ENCODE measurements at places on chromosomes 1 and 21.

DNA sequence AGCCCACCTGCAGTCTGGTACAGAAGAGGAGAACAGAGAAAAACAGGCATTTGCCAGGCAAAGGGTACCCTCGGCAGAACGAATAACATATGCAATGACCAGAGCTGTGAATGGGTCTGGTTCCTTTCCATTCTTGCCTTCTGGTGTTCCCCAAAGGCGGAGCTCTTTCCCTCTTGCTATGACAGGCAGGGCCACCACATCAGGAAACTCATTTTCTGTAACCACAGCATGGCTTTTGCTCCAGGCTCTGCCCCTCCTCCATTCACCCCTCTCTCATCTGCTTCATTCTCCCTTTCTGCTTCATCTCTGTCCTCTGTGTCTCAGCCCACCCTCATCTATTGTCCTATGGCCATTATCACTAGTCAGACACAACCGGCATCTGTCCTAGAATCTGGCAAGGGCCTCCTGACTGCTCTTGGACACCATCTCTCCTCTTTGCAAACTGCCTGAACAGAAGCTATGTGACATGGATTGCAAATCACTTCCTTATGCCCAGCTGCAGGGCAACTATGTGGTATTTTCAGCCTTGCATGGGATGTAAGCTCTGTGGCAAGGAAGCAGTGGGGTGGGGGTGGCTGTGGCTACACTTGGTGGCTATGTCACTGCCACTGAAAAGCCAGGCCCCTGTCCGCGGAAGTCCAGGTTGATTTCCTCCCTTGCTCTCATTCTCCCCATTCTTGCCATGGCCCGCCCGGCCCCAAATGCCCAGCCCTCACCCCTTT, 78.8 kb upstream of the ABCD3 start:
- H3K36me3 ChIP-seq, result no peaks in the 10 kb centered on the region
- DNase-seq, result no peak
- H3K4me1 ChIP-seq, result peaks cover 8% of the 10 kb centered on the region
- H3K4me3 ChIP-seq, result no peak overlapping the region
- H3K27me3 ChIP-seq, result peaks cover 23% of the 10 kb centered on the region

- H3K36me3 ChIP-seq, result no peaks in the 10 kb centered on the region
- no peak overlapping the region for H3K27ac ChIP-seq
- no peaks in the 10 kb centered on the region for H3K27me3 ChIP-seq
- H3K4me3 ChIP-seq, result no peak overlapping the region
- H3K4me1 ChIP-seq, result no peaks in the 10 kb centered on the region
- no peak for DNase-seq
Observed at GRCh38 chr1:213549982-213550381, 437.8 kb upstream of the PROX1 start.

DNA sequence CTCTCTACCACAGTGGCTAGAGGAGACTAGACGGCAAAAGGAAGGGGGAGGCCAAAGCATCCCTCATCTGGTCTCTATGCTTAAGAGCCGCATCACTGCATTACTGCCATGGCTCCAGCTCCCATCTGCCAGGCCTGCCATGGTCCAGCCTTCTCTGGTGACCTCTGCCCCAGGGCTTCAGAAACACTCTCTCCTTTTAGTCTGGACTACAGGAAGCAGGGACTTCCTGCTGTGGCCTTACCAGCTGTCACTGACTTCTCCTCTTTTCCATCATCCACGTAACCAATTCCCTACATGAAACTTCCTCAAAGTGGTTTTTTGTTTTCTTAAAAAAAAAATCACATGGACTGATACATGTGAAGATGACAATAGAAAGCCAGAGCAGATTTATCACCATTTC, 323.1 kb upstream of the NFIA start:
- DNase-seq, result no peak
- no peak overlapping the region for H3K4me3 ChIP-seq
- no peaks in the 10 kb centered on the region for H3K36me3 ChIP-seq
- peaks cover 7% of the 10 kb centered on the region for H3K4me1 ChIP-seq
- no peak overlapping the region for H3K27ac ChIP-seq

- peaks cover 11% of the 10 kb centered on the region for H3K27me3 ChIP-seq
- no peak overlapping the region for H3K4me3 ChIP-seq
- H3K27ac ChIP-seq, result no peak overlapping the region
- no peaks in the 10 kb centered on the region for H3K36me3 ChIP-seq
Observed at GRCh38 chr1:207988326-207989165, 77.6 kb upstream of the CD34 start.

All from osteoblast (primary cell).